ENCODE measurements at places on chromosomes 1 and 21.

DNA sequence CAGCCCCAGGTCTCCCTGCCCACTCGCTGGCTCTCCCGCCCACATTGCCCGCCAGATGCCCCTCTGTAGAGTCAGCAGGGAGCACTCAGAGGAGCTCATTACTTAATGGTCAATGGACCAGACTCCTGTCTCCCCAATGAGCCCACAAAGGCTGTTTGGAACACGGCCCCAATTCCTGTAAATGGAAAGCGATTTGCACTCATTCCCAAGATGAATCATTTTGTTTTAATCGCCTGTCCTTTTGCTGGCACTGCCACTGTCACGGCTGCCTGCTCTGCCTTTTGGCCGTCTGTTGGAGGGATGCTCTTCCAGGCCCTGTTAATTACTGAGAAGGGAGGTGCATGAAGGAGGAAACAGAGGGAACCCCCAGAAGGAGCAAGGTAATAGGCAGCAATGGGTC, 44.8 kb upstream of the ATP2B4 start:
- no peak for DNase-seq

GRCh38 chr1:228898582-228898992, 163.3 kb downstream of the RHOU start:
- no peak for DNase-seq

DNA sequence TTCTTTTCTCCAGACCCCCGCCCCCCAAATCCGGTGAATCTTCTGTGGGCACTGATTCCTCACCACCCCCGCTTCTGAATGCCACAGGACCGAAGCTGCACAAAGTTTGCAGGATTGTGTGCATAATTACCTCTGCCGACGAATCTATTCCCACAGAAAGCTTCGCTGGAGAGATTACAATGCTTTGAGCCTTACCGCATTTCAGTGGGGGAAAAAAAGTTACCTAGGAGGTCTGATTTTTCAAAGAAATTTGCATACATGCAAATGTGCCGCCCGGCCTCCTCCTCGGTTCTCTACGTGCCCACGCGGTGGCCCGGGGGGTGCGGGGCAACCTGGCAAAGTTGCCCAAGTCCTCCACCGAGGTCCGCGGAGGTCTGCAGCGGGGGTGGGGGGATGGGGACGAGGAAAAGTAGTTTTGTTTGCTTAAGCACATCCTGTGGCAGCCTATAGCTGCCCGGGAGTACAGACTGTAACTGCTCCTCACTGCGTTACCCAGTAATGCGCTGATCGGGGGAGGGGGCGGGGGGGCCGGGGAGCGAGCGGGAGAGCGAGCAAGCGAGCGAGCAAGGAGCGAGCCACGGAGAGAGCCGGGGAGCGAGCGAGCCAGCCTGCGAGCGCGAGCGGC, 563 bp upstream of the NFIA start:
- DNase-seq, result peak; percentile 79

- no peak for DNase-seq
These were observed 2.3 kb upstream of the CATSPERE start for GRCh38 chr1:244458781-244459180.

- DNase-seq, result no peak
These were observed 1383.7 kb downstream of the MRPL39 start for GRCh38 chr21:24223624-24224023.

DNA sequence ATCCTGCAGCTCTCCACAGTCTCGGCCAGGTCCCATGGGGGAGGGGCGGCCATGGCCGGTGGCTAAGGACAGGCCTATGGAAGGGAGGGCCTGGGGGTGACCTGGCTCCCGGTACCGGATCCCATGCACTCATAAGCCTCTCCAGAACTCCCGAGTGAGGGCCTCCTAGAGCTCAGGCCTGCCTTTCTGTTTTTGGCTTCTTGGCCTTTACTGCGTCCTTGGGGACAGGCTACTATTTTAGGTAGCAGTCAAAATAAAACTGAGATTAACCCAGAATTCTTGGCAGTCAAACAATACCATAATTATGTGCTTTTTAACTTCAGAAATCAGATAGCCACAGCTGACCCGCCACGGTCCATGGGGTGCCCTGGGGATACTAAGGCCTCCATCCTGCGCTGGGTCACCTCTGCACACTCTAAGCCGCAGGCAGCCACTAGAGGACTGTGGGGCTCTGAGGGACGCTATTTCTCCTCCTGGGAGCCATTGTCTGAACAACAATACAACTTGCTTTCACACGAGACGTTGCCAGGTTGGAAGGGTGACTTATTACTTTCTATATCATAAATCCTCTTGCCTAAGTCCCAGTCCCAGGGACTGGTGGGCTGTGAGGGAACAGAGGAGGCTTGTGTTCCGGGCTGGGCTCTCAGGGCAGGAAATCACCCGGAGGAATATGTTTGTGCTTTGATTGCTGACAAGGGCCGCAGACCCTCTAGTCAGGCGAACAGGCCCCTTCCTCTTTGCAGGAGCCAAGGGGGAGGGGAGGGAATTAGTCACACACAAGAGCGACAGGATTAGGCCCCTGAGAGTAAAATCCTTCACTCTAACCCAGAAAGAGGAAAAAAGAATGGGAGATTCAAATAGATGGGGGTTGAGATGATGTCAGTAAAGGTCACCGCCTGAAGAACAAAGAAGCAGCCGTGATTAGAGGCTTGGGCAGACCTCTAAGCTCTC, 40.7 kb upstream of the BCAR3 start:
- DNase-seq, result peak; percentile 86

DNA sequence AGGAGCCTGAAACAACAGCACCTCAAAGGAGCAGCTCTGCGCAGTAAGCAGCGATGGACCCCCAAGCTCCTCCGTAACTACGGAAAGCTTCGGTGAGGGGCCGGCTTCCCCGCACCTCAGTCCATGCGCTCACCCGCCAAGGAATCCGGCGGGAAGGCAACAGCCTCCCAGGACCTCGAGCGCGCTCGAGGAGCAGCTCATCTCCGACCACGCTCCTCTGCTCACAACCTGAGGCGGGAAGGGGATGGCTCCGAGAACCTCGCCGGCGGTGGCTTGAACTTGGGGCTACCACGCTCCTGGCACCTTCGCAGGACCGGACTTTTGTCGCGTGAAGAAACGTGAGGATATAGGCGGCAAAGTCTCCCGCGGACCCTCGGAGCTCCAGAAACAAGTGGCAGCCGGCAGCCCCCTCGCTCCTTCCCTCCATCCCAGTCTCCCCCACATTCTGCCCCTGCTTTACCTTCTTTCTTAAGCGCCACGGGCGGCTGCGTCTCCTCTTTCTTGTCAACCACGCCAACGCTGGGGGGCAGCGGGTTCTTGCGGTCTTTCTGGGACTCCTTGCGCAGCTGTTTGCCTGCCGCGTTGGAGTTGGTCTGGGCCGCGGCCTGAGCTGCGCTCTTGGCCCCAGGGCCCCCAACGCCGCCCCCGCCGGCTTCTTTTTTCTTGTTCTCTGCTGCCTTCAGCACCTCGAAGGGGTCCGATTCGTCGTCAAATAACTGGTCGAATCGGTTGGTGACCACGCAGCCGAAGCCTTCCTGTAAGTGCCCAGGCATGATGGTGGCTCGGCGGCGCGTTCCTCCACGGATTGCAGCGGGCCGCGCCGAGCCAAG, 459 bp downstream of the SERBP1 start:
- DNase-seq, result peak; percentile 71

GRCh38 chr1:156627313-156627880, 8.2 kb downstream of the HAPLN2 start:
- peak; percentile 85 for DNase-seq

DNA sequence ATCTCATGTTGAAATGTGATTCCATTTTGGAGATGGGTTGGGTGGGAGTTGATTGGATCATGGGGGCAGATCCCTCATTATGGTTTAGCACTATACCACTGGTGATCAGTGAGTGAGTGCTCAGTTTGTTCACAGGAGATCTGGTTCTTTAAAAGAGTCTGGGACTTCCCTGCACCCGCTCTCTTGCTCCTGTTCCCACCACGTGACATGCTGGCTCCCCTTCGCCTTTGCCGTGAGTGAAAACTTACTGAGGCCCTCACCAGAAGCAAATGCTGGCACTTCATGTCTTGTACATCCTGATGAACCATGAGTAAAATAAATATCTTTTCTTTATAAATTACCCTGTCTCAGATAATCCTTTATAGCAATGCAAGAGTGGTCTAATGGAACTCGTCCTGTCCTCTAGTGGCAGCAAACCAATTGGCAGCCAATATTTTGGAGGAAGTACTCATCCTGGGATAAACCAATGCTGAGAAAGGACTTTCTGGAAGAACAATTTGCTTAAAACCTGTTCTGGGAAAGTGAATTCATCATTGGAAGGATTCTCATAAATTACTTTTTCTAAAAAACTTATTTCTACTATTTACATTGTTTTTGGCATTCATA, 27.8 kb upstream of the CYP4A11 start:
- no peak for DNase-seq

GRCh38 chr1:178607718-178608408, 95.0 kb downstream of the TEX35 start:
- DNase-seq, result no peak

GRCh38 chr1:225653463-225654276, 747 bp upstream of the ENAH start:
- peak; percentile 91 for DNase-seq

GRCh38 chr1:195637539-195637938, 970.7 kb downstream of the KCNT2 start:
- peak; percentile 22 for DNase-seq

DNA sequence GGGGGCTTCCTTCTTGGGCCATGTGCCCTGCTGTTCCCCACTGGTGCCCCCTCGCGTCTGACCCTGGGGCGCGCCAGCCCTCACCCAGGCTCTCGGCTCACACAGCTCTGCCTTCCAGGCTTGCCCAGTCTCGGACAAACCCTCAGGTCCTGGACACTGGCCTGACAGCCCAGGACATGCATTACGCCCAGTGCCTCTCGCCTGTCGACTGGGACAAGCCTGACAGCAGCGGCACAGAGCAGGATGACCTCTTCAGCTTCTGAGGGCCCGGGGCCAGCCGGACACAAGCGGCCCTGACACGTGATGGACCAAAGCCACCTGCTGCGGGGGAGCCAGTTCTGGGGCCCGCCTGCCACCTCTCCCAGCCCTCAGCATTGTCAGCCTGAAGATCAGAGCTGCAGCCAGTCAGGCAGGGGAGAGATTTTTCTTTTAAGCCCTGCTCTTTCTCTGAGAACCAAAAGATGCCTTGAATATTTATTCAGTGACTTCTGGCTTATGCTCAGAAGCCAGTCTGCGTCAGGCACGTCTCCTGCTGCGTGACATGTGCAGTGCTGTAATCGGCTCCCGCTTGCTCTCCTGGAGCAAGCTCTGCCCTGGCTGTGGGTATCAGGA, 23.4 kb downstream of the LDLRAP1 start:
- DNase-seq, result peak; percentile 74

DNA sequence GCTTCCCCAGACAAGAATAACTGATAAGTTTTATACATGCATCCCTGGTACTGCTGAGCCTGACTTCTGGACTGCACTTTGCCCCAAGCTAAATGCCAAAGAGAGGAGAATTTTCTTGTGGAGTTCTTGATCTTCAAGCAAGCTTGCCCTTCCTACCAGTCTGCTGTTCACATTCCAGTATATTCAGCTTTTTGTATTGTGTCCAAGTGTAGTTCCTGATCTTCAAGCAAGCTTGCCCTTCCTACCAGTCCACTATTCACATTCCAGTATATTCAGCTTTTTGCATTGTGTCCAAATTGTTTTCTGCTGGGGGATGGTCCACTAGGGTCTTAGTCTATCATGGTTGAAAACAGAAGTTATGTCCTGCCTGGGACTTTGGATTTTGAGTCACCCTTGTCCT, 894 bp upstream of the TSEN15 start:
- peak; percentile 35 for DNase-seq

DNA sequence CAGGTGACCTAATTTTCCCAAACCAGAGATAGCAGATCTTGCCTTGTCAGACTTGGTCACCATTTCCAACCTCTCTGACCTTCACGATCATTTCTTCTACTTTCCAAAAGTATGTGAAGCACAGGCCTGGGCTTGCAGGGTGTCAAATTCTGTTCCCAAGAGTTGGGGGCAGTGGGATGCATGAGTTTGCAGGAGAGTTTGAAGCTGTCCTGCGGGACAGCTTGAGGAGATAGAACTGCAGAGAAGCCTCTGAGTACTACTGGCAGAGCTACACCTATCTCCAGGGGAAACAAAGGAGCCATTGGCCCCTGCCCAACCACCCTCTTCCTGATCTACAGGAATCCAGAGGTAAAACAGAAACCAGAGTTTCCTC, 11.3 kb downstream of the TXNIP start:
- no peak for DNase-seq

- no peak for DNase-seq
These were observed 43.4 kb upstream of the SLC2A1 start for GRCh38 chr1:43002116-43002515.

DNA sequence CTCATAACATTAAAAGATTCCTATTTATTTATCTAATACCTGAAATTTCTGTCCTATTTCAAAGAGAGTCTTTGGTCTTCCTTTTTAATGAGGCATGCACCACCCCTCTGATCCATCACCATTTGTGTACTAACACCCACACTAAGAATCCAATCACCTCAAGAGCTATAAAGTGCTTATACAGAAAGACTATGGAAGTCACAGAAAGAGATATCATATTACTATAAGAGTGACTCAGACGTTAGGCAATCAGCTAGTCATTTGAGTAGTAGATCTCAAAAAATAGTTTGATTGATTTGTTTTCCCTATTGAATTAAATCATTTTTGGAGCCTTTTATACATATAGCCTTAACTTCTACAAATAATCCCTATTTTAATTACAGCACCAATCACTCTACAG, 46.1 kb downstream of the NME7 start:
- no peak for DNase-seq

- no peak for DNase-seq
These were observed 69.5 kb downstream of the TM2D1 start for GRCh38 chr1:61655453-61655852.

GRCh38 chr1:41751804-41752513, 166.8 kb downstream of the HIVEP3 start:
- no peak for DNase-seq

DNA sequence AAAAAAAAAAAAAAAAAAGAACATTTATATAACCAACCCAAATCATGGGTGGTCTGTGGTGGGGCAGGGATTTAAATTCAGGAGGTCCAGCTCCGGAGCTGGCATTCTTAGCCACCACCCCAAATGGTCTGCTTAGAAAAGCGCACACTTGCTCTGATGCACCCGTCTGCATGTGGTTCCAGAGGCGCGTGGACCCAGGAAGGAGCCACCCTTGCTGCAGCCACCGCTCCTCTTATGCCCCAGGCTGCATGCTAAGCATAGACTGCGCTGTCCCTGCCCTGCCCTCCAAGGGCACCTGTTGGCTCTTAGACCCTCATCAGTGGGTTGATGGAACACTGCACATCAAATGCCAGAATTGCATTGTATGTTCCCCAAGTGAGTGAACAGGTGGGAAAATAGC, 41.4 kb downstream of the ATP5PO start:
- DNase-seq, result no peak

- DNase-seq, result no peak
These were observed 802.6 kb downstream of the PLA2G4A start for GRCh38 chr1:187631381-187631675.

GRCh38 chr1:110210604-110211495, 736 bp downstream of the KCNC4 start:
- peak; percentile 81 for DNase-seq

- DNase-seq, result no peak
These were observed 16.6 kb downstream of the SLC1A7 start for GRCh38 chr1:53125623-53126360.

DNA sequence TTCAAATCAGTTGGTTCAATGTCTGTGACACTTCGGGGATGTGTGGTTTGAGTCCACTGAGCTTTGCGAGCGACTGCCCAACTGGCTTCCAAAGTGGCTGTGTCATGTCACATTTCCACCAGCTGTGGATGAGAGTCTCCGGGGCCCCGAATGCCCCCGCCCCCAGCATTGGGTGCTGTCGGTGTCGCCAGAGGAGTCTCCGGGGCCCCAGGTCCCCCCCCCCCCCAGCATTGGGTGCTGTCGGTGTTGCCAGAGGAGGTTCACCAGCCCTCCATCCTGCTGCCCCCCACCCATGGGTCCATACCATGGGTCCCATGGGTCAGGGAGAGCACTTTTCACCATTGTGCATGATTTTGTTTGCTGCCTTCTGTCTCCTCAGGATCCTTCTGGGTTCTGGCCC, 9.0 kb upstream of the SMYD3 start:
- DNase-seq, result no peak

Data from eye (tissue), 1 donor.